Stomach (tissue), 19 donors: ENCODE measurements at places on chromosomes 1 and 21. TPM values are rescaled to one million over a fixed set of nuclear protein-coding genes. Genes with fewer than 3 reads are reported as not detected.

DNA sequence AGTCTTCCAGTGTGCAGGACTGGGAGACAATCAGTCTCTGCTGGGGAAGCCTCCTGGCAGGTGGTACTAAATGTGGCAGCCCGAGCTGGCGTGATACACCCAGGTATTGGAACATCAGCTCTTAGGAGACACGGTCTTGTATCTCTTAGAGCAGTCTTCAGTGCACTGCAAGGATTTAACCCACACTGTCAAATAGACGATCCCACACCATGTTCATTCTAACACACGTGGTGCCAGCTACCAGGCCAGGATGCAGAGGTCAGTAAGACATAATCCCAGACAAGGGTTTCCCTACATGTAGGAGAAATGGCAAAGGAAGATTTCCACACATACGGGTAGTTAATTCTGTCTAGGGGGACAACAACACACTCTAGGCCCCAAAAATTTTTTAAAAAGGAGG is 8.7 kb downstream of the TRIM11 start:
- no peak overlapping the region for H3K27ac ChIP-seq
- peaks cover 91% of the 10 kb centered on the region for H3K36me3 ChIP-seq
- no peaks in the 10 kb centered on the region for H3K27me3 ChIP-seq
- DNase-seq: no peak
- H3K4me1 ChIP-seq: peaks cover 20% of the 10 kb centered on the region

DNA sequence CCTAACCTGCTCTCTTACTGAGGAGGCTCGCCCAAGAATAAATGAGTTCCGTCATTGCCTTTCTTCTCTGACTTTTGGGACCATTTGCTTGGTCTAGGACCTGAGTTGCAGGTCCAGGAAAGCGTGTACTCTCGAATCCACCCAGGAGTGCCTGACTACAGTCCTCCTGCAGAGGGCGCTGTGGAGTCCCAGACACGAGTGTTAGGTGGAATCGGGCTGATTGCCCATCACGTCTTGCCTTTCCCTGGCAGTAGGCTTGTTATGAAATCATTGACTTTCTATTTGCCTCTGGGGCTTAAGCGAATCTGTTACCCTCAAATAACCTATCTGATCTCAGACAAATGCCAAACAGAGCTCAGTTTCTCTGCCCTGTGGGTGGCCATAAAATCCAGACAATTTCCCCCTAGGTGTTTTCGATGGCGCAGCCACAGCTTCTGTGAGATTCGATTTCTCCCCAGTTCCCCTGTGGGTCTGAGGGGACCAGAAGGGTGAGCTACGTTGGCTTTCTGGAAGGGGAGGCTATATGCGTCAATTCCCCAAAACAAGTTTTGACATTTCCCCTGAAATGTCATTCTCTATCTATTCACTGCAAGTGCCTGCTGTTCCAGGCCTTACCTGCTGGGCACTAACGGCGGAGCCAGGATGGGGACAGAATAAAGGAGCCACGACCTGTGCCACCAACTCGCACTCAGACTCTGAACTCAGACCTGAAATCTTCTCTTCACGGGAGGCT is at the start of gene IL20:
IL20 (plus strand) TSS at position 685 of the 733 bp plus-strand sequence. CDS start 230 bp downstream, outside the sequence.
- H3K27me3 ChIP-seq: no peaks in the 10 kb centered on the region
- DNase-seq: peak; percentile 83
- H3K4me3 ChIP-seq: no peak within 1 kb of the TSS
- H3K4me1 ChIP-seq: no peaks in the 10 kb centered on the region
- no peaks in the 10 kb centered on the region for H3K36me3 ChIP-seq

DNA sequence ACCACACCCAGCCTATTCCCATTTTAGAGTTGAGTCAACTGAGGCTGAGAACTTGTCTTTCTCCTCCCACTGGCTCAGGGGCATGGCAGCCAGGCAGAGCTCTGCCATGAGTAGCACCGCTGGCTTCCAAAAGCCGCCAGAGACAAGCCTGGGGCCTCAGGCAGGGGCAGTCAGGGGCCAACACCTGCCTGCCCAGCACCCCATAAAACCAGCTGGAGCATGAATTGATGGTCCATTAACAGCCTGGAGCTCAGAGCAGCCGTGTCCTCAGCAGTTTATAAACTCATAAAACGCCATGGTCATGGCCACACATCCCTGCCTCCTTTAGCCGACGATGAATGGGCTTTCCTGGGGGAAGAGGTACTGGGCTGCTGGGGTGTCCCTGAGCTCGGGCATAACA is 50.6 kb upstream of the PAX7 start:
- no peaks in the 10 kb centered on the region for H3K27me3 ChIP-seq
- DNase-seq: no peak
- H3K4me1 ChIP-seq: no peaks in the 10 kb centered on the region
- H3K36me3 ChIP-seq: no peaks in the 10 kb centered on the region
- no peak overlapping the region for H3K4me3 ChIP-seq

- no peaks in the 10 kb centered on the region for H3K36me3 ChIP-seq
- H3K4me1 ChIP-seq: no peaks in the 10 kb centered on the region
- no peak overlapping the region for H3K27ac ChIP-seq
- no peaks in the 10 kb centered on the region for H3K27me3 ChIP-seq
These were observed 246.3 kb downstream of the HHIPL2 start for GRCh38 chr1:222301652-222302051.

- no peak for DNase-seq
- H3K27ac ChIP-seq: peak overlapping the region; percentile 45
- H3K4me3 ChIP-seq: no peak overlapping the region
- H3K4me1 ChIP-seq: peaks cover 32% of the 10 kb centered on the region
These were observed 16.7 kb downstream of the POU3F1 start for GRCh38 chr1:38029685-38030511.

GRCh38 chr1:17167041-17167785 is 37.7 kb upstream of the PADI1 start:
- no peak for DNase-seq
- H3K27me3 ChIP-seq: no peaks in the 10 kb centered on the region
- no peaks in the 10 kb centered on the region for H3K4me1 ChIP-seq
- no peak overlapping the region for H3K4me3 ChIP-seq
- H3K36me3 ChIP-seq: no peaks in the 10 kb centered on the region
- no peak overlapping the region for H3K27ac ChIP-seq

Gene LCE2C
- not detected for polyA plus RNA-seq

Gene PCBP3
- polyA plus RNA-seq: 2.4 TPM

Gene SLC27A3
- polyA plus RNA-seq: 86.8 TPM

Gene RCSD1
- polyA plus RNA-seq: 43.7 TPM

Gene ZNF695
- polyA plus RNA-seq: not detected

Gene HMCN1
- polyA plus RNA-seq: 0.15 TPM

Gene S100A13
- 207 TPM for polyA plus RNA-seq
